Bronchial epithelial cell (primary cell): ENCODE measurements at places on chromosomes 3 and 15.

- DNase-seq, result no peak
Observed at GRCh38 chr15:64878705-64879104, 33.0 kb upstream of the ANKDD1A start.

DNA sequence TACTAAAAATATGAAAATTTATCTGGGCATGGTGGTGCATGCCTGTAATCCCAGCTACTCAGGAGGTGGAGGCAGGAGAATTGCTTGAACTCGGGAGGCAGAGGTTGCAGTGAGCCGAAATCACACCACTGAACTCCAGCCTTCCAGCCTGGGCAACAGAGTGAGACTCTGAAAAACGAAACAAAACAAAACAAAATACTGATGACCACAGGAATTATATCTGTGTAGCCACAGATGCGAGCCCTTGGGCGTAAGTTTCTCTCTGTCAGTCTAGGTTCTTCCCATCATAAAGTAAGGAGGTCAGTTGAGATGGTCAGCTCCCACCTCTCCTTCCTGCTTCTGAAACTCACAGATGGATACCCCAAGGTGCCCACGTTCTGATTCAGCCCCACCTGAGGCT, 37.7 kb upstream of the CFAP161 start:
- DNase-seq, result no peak

- DNase-seq, result peak; percentile 19
Observed at GRCh38 chr3:122975163-122975923, 52.2 kb downstream of the SEMA5B start.

- no peak for DNase-seq
Observed at GRCh38 chr3:127539366-127540060, 51.0 kb downstream of the TPRA1 start.

DNA sequence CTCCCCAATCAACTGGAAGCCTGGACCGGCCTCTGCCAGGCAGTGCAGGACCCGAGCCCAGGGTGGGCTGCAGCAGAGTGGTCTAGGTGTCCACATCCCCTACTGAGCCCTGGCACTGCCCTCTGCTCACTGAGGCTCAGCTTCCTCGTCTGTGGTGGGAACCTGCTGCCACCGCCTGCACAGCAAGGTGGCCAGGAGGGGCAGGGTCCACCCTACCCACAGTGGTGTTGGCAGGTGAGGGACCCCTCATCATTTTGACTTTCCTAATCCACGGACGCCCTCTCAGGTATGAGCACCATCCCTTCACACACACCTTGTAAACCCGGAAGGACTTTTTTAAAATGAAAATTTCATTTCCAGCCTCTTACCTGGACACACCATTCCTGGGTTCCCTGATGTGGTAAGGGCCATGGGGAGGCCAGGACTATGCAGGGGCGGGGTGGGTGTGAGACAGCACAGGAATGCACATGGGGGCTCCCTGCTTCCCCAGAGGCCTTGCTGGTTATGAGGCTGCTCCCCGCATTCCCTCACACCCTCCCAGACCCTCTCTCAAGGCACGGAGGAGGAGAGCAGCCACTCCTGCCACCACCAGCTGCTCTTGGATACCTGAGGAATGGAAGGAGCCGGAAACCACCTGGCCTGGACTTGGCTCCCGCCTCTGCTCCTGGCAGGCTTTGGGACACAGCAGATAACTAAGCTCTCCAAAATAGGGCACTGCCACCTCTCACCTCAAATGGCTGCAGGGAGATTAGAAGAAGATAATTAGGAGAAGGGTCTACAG, 185.9 kb upstream of the TPM1 start:
- no peak for DNase-seq

- DNase-seq, result no peak
Observed at GRCh38 chr3:55060896-55061719, 133.2 kb upstream of the LRTM1 start.

- peak; percentile 83 for DNase-seq
Observed at GRCh38 chr3:141410846-141411245, 42.5 kb downstream of the ZBTB38 start.

GRCh38 chr15:74176262-74177214, 3.0 kb downstream of the ISLR start:
- DNase-seq, result no peak

- DNase-seq, result no peak
Observed at GRCh38 chr15:85463276-85463892, 83.0 kb downstream of the AKAP13 start.

DNA sequence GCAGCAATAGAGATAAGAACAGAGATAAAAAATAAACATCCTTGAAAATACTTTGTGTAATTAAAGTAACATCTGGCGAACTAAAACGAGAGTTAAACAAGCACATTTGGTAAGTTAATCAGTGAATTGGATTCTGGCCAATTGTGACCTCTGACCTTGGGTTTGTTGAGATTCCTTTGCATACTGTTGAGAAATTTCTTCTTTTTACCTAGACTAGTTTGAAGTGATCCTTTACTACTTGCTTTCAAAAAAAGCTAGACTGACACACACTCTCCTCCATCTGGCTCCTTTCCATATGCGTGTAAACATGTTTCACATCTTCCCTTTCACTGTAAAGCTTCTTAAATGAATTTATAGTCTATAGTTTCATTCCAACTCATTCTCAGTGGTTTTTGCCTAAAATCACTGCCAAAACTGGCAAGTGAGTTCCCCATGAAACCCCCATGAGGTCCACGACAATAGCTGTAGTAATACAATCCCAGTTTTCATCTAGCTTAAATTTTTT, 17.3 kb upstream of the GBE1 start:
- DNase-seq, result no peak

GRCh38 chr3:27141668-27142067, 227.5 kb downstream of the NEK10 start:
- DNase-seq, result no peak

DNA sequence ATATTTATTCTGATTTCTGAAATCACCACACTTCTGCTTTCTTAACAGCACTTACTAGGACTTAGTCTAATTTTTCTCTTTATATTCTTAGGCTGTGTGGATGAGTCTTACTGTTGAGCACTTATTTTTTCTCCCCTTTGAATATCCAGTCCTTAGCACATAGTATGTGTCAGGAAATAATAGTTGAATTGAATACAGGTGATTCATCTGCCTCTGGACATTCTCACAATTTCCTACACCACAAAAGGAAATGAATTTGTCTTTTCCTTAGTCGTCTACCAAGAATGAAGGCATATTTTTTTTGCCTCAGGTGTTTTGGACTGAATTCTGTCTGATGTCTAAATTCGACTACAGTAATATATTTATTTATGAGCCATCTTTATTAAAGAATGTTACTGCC, 204.2 kb downstream of the GHSR start:
- DNase-seq, result peak; percentile 90

DNA sequence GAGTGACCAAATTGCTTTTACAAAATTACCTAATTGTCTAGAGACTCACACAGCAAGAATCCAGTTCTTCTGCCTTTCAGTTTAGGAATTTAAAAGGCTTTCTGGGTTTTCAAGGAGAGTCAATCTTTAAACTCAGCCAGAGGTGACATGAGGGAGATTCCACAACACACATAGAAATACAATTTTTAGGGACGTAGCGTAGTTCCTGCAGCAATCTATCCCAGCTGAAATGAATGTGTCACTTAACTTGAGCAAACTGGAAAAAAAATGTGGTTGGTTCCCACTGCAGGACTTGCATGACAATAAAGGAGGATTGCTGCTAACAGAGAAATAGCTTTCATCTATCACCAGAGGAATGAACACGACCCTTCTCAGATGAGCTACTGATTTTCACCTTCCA, 269.7 kb downstream of the OTOL1 start:
- no peak for DNase-seq

DNA sequence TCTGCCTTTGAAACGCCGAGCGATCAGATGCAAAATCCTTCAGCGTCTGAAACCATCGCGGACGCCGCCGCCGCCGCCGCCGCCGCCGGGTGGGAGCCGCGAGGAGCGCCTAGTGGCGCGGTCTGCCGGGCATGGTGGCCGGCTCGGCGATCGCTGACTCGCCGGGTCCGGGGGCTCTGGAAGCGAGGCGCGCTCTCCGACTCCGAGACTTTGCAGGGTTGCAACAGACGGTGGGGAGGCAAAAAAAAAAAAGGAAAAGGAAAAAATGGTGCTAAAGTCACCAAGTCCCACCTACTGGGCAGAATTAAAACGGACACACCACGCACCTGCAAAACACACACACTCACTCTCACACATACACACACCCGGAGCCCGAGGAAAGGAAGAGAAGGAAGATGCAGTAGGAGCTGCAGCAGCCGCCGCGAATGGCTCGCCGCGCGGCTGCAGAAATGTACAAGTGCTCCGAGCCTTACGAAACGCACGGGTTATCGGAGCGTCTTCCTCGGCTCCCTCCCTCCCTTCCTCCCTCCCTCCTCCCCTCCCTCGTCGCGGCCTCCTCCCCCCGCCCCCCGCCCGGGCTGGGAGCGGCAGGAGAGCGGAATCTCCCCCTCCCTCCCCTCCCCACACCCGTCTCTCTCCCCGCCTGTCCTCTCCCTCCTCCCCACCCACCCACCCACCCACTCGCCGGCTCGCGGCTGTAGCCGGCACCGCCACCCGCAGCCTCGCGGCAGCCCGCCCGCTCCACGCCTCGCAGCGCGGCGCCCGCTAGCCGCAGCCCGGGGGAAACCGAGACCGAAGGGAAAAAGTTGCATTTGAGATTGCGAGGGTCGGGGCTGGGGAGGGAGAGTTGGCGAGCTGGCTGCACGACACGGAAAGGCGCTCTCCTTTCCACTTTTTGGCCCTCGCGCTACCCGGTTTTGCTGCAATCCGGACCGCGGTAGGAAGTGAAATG, at the start of gene NTRK3:
NTRK3 (minus strand) TSS at position 461 of the 952 bp plus-strand sequence. CDS start 586 bp downstream, outside the sequence.
- DNase-seq, result no peak

DNA sequence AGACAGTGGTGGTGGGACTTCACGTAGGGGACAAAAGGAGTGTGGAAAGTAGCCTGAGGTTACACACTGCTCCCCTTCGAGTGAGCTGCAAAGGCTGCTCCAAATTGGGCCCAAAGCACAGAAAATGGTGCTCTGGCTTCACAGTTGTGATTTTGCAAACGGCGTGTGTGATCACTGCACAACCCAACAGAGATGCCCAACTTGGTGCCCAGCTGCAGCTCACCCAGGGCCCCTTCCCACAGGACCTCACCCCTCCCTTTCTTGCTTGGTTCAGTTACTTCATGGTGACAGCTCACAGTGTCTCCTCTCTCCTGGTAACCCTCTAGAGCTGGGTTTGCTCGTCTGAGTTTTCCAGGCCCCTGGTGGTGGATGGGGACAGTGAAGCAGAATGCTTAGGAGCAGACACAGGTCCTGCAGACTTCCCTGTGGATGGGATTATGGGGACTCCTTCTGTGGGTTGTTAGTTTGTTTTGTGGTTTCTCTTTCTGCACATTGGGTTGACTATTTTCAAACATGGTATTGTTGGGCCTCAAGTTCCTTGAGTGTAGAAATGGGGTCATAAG, 98.3 kb downstream of the TOP2B start:
- no peak for DNase-seq

GRCh38 chr3:29655015-29655747, 374.3 kb downstream of the RBMS3 start:
- no peak for DNase-seq

GRCh38 chr15:100723315-100723801, 121.0 kb downstream of the ASB7 start:
- DNase-seq, result peak; percentile 50

DNA sequence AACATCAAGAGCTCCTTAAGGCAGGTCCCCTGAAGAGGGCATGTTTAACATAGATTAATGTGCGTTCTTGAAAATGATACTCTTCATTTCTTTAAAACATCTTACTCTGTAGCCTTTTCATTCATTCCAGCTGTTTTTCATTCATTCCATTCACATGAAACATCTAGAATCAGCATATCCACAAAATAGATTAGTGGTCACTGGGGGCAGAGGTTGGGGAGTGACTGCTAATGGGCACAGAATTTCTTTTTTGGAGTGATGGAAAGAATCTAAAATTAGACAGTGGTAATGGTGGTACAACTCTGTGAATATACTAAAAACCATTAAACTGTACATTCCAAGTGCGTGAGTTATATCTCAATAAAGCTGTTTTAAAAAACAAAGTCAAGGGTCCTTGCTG, 15.4 kb upstream of the CXCR6 start:
- DNase-seq, result no peak
